Stimulated activated CD8-positive, alpha-beta memory T cell treated with anti-CD3 and anti-CD28 coated beads, Interleukin-15, amount 100 ng/mL, for 4 hours (primary cell): ENCODE measurements at places on chromosomes 11 and 22.

DNA sequence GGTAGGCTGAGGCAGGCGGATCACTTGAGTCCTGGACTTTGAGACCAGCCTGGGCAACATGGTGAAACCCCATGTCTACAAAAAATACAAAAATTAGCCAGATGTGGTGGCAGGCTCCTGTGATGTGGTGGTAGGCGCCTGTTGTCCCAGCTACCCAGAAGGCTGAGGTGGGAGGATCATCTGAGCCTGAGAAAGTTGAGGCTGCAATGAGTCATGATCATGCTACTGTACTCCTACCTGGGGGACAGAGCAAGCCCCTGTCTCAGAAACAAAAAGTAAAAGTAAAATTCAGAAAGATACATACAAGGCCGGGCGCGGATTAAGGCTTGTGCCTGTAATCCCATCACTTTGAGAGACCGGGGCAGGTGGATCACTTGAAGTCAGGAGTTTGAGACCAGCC lies 6.3 kb downstream of the LDHAL6A start:
- no peak for DNase-seq

DNA sequence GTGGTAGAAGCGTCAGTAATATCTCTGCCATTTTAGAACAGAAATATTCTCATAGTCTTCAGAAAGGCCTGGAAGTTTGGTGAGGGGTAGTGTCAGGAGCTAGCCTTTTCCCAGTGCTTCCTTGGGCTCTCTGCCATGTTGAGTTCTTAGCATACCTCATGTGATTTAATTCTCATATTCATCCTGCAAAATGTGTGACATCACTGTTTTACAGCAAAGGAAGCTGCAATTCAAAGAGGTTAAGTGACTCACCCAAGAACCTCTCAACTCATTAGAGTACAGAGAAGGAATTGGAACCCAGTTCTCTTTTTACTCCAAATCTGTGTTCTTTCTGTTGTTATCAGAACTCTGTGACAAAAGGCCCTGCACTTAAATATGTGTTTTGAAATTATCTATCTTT lies 72.1 kb downstream of the RNF169 start:
- DNase-seq, result no peak

DNA sequence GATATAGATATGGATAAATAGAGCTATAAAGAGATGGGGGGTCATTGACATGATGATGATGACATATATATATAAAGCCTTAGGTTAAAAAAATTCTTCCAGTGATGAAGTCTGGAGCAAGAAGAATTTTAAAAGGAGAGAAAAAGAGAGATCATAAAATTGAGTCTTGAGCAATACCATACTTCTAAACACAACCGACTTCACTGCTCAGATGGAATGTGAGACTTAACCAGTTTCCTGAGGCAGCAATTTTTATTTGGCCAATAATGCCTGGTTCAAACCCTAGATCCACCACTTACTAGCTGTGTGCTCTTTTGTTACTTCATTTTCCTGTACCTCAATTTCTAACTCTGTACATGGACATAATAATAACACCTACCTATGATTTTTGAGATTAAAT lies 229.5 kb downstream of the TTC28 start:
- DNase-seq, result no peak

DNA sequence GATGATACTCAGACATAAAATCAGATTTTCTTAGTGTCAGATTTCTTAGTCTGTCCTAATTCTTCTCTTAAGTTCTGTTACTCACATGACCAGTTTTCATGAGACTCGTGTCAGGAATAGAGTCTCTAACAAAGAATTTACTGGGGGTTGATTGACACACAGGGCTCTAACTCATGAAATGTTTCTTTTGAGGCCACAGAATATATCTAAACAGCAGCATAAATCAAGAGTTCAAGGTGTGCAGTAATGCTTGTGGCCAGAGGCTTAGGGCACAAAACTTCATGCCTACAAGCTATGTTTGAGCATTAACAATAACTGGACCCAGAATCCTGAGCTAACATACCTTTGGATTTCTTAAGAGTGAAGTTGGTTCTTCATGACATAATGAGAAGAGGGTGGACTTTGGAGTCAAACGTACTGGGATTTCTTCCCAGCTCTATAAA lies 237.2 kb downstream of the DDX10 start:
- no peak for DNase-seq

DNA sequence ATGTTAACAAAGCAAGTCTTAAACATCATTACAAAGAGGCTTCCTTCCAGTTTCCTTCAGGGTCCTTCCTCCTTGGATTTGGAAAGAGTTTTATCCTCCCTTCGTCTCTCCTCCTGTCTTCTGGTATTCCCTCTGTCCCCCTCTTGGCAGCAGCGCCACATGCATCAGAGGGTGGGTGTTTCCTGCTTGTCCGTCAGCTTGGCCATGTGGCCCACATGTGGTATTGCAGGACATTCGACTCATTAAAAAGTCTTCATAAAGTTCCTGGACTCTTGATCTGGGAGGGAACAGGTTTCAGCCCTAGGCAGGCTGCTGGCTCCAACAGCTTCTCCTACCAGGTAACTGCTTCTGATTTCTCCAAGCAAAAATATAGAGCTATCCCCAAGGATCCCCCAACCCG lies 189.8 kb downstream of the CSNK2A3 start:
- no peak for DNase-seq

DNA sequence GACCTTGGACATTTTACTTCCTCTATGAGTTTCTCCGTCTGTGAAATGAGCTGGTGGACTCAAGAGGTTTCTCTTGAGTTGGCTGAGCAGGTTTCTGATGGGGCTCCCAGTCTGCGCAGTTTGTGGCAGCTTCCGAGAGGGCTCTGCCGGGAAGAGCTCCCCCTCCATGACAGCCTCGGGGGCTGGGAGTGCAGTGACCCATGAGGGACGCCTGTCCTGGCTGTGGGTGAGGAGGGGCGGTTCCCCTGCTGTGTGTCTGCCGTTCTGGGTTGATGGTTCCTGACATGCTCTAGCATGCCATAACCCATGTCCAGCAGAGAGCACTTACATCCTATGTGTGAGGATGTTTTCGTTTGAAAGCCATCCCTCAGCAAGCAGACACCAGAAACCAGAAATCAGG lies 14.8 kb downstream of the CSF2RB start:
- no peak for DNase-seq

DNA sequence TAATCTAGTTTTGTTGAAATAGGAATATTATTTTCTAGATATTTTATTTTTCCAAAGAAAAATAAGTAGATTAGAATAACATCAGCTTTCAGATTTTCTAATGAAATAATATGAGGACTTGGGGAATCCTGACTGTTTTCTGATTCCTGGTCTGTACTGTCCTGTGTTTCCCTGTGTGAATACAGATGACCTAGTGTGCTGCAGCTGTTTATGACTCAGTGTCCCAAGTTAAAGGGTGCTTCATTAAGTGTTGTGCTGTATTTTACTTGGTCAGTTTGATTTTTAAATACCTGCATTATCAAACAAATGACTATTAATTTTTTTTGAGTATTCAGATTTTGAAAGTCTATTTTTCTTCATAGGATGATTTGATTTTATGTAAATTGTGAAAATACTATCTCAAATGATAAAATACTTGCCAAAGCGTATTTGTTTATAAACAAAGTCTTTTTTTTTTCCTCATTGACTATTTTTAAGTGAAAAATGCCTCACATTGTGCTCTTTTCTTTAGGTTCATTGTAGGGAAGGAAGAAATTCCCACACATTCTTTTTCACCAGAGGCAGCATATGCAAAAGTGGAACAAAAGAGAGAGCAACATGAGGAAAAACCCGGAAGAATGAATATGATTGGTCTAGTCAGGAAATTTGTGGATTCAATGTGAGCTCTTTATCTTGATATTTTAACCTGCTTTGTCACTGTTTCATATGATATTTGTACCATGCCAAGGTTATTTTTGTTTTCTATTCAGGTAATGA lies 264.2 kb downstream of the TMEM135 start:
- DNase-seq, result no peak

DNA sequence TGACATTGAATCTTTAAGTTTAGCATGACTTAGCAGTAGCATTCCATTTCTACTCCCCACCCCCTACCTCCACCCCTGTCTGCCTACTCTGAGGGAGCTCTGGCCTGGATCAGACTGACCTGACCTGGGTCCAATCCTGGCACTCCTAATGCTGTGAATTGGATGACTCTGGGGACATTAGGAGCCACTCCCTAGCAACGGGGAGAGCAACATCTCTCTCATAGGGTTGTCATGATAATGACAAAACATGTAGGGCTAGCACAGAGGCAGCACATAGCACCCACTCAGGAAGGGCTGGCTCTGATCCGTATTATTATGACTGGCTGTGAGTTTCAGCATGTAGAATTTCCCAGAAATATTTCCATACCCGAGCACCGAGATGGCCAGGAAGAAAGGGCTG lies 40.5 kb downstream of the CABIN1 start:
- no peak for DNase-seq

DNA sequence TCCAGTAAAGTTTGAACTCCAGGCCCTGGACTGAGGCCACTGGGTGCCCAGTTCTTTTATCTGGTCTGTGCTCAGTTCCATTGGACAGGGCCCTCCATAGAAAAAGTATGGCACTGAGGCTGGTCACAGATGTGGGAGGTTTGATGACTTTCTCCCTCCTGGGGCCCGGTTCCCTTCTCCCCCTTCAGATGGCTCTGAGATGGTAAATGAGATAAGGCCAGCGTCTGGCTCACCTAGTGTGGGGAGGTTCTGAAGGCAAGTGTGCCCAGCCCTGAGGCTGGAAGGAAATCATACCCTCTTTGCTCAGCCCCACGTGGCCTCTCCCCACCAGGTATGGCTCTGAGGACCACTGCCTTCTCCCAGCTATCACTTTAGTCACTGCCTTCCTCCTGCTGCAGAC lies 1.5 kb upstream of the CLDN5 start:
- DNase-seq, result no peak
